CD14-positive monocyte (primary cell): ENCODE measurements at places on chromosomes 13 and 19.

GRCh38 chr19:8702350-8702749 lies 3.8 kb upstream of the ACTL9 start:
- DNase-seq, result peak; percentile 34

- DNase-seq, result no peak
These were observed 212.5 kb upstream of the IRS2 start for GRCh38 chr13:109998684-109999533.

DNA sequence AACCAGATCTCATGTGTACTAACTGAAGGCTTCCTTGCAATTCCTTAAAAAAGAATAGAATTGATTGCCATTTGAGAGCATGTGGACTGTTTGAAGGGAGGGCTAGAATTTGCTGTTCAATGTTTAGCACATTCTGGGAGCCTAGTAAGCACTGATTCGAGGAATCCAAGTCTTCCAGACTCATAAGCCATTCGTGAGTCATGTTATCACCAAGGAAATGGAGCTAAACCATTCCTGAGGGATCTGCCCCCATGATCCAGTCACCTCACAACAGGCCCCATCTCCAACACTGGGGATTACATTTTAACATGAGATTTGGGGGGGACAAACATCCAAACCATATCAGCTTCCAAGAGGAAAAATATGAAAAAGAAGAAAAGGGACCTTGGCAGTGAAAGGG lies 276.4 kb downstream of the KCNRG start:
- DNase-seq, result no peak

GRCh38 chr13:50006426-50007135 lies 8.7 kb upstream of the KCNRG start:
- DNase-seq, result no peak

GRCh38 chr19:14639536-14640277 lies 34.9 kb downstream of the ADGRE3 start:
- no peak for DNase-seq
